ENCODE measurements at places on chromosomes 13 and 19. TPM values are rescaled to one million over a fixed set of nuclear protein-coding genes. Genes with fewer than 3 reads are reported as not detected.

RXFP2 gene
- not detected for total RNA-seq

VSIG10L gene
- 4.1 TPM for total RNA-seq

GGACT gene
- total RNA-seq, result 4.3 TPM

MCF2L gene
- 36.0 TPM for total RNA-seq

SLC44A2 gene
- total RNA-seq, result 214 TPM

KASH5 gene
- 0.84 TPM for total RNA-seq

TMEM238 gene
- total RNA-seq, result 25.3 TPM

PDX1 gene
- total RNA-seq, result not detected

ZNF850 gene
- 3.3 TPM for total RNA-seq

FPR1 gene
- total RNA-seq, result 193 TPM

BCAM gene
- total RNA-seq, result 389 TPM

SLC25A42 gene
- total RNA-seq, result 12.4 TPM

ZNF304 gene
- 7.7 TPM for total RNA-seq

ZNF808 gene
- 23.8 TPM for total RNA-seq

IGFL1 gene
- 0.35 TPM for total RNA-seq

BRME1 gene
- 3.7 TPM for total RNA-seq

GTPBP3 gene
- 23.5 TPM for total RNA-seq

NAT14 gene
- total RNA-seq, result 37.2 TPM

MTUS2 gene
- 0.21 TPM for total RNA-seq

C1QTNF9 gene
- total RNA-seq, result not detected

LAIR2 gene
- total RNA-seq, result 1.0 TPM

IGFLR1 gene
- 14.1 TPM for total RNA-seq

ZNF490 gene
- total RNA-seq, result 11.7 TPM

ZFP14 gene
- total RNA-seq, result 3.8 TPM

ADAT3 gene
- 7.2 TPM for total RNA-seq

Measured in left lung (tissue), 14 donors.